ENCODE measurements at places on chromosomes 6 and 20.

DNA sequence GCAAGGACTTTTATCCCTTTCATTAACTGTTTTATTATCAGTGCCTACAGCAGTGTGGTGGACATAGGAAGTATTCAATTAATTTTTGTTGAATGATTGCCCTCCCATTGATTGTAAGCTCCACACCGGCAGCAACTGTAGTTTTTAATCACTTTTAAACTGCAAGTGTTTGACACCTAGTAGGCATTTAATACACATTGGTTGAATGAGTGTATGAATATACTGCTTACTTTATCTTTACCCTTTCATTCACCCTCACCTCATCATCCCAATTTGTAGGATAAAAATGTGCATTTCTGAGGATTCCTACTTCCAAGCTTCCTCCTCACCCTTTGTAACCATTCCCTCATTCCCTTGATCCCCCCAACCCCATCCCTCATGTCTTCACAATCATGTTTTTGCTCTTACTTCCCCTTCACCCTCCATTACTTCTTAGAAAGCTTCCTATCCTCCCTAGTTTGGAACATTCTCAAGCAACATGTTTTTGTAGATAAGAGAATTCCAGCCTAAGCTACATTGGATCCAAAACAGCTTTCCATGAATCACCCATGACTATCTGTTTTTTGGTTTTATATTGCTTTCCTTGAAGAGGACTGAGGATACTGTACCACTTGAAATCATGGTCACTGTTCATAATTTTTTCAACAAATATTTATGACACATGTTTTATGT is 955 bp upstream of the SLC26A8 start:
- no peak for DNase-seq

DNA sequence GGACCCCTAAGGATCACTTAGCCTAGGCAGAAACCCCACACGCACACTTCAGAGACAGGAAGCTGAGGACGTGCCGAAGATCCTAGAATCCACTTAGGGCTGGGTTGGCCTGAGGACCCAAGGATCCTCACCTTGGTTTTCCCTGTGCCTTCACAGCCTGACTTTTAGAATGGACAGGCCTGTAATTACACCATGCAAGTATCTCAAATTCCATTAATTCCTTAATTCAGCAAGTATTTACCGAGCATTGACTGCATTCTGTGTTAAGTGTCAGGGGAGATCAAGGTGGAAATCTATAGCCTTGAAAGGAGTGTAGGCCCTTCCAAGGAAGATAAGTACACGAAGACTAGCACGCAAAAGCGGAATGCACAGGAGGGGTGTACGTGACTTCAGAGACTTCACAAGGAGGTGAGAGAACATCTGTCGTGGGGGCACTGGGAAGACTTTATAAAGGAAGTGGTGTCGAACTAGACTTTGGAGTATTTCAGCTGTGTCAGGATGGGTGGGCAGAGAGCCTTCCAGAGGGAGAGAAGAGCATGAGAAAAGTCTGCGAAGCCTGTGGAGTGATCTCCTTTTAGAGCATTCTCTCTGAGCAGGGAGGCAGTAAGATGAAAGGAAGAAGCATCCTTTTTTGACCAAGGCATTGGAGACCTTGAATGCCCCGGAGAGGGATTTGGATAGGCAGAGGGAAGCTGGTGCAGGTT is 4.0 kb downstream of the DSP start:
- no peak for DNase-seq

DNA sequence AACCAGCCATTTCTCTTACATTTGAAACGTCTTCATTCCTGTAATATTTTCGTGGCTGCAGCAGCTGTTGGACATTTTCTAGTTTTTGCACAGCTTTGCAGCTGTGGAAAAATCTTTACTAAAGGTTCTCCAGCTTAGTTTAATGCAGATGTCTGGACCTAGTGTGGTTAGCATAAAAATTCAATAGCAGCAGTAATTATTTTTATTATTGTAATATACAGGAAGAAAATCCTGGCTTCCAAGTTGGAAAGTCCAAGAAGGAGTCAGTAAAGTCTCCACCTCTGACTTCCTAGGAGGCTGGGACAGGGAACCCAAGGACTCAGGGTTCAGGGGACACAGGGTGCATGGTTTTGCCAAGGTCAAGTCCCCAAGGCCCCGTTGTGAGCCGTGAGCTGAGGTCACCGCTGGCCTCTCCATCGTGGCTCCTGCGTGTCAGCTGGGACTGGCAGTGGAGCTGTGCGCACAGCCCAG is 230.6 kb downstream of the FNDC1 start:
- no peak for DNase-seq

GRCh38 chr6:162679681-162680080 is 47.9 kb downstream of the PRKN start:
- no peak for DNase-seq

- no peak for DNase-seq
These were observed 1304.6 kb downstream of the EPHA7 start for GRCh38 chr6:92114797-92115196.

- DNase-seq: no peak
These were observed 48.5 kb downstream of the FYN start for GRCh38 chr6:111824608-111825337.

DNA sequence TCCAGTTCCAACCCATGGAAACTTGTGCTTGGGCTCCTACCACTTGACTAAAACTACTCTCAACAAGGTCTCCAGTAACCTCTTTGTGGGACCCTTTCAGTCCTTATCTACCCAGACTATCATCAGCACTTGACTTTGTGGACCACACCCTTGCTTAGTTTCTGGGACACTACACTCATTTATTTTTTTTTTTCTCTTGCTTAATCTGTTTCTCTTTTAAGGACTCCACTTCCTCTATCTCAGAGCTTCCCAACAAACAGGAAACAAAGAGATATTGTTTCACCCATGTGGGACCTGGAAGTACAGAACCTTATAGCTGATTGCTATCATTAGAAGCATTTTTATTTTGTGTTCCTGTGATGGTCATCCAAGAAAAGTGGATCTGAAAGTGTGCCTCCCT is 28.8 kb upstream of the ME1 start:
- DNase-seq: no peak

DNA sequence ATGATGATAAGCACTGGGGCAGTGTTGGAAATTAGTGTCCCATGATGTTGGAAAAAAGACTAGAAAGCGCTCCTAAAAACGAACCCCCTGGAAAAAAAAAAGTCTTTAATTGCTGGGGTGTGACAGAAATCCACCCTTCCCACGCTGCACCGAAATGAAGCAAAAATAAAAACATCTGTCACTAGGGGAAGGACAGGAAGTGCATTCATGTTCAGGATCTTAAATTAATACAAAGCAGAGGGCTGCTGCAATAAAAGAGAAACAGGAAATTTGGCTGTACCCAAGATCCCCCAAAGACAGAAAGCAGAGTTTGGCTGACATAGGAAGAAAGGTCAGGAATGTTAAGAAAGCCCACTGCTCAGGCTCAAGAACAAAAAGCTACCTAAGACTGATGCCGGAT is 333.9 kb downstream of the TBC1D32 start:
- no peak for DNase-seq

DNA sequence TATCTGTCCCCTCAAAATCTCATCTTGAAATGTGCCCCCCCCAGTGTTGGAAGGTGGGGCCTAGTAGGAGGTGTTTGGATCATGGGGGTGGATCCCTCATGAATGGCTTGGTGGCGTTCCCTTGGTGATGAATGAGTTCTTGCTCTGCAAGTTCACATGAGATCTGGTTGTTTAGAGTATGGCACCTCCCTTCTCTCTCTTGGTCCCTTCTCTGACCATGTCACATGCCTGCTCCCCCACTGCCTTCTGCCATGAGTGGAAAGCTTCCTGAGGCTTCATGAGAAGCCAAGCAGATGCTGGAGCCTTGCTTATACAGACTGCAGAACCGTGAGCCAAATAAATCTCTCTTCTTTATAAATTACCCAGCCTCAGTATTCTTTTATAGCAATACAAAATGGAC is 70.9 kb downstream of the MAN1A1 start:
- no peak for DNase-seq

DNA sequence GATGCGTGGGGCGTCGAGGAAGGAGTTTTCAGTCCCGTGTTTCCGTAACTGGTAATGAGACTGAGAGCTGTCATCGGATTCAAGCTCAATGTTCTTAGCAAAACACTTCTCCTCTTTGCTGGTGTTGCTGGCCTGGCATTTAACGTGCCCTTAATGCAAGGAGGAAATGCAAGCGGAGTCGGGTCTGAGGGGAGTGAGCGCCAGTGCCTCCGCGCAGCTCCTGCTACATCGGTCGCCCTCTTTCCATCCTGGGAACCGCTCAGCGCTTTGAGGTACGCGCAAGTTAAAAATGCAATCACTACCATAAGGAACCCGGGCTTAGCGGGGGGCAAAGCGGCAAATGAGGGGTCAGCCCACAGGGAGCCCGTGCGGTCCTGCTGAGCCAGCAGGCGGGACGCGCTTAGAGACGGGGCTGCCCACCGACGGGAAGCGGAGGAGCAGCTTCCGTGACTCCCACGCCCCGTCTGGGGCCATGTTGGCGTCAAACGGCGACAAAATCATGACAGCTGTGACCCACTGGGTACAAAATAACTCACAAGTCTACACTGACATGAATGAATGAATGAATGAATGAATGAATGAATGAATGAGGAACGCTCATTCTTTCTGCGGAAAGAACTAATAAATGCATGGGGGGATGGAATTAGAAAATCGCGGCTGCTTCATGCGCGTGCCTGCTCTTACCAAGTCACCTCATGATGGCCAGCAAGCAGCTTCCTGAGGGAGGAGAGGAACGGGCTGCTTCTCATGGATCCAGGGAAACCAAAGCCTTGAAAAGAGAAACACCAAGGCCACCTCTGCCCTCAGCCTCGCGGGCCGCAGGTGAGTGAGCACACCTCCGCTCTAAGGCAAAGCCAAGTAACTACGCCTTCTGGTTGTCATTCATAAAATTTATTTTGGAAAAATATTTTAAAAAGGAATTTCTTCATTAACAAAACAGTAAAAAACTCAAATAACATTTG is 9.3 kb downstream of the DLL1 start:
- DNase-seq: no peak

GRCh38 chr6:97215157-97215769 is 67.8 kb downstream of the MMS22L start:
- DNase-seq: no peak

GRCh38 chr6:160124007-160124406 is 2.4 kb downstream of the SLC22A1 start:
- DNase-seq: no peak

- DNase-seq: no peak
These were observed 10.9 kb upstream of the MRS2 start for GRCh38 chr6:24391756-24392405.

DNA sequence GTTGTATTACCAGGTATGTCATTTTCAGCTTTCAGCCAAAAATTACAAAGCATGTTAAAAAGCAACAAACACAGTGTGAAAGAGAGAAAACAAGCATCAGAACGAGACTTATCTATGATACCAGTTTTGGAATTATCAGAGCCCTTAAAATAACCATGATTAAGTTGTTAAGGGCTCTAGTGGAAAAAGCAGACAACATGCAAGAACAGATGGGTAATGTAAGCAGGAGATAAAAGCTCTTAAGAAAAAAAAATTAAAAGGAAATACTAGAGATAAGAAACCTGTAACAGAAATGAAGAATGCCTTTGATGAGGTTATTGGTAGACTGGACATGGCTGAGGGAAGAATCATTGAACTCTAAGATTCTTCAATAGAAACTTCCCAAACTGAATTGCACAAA is 127.5 kb upstream of the SCGN start:
- no peak for DNase-seq

- no peak for DNase-seq
These were observed 76.7 kb upstream of the SYNJ2 start for GRCh38 chr6:157904999-157905398.

DNA sequence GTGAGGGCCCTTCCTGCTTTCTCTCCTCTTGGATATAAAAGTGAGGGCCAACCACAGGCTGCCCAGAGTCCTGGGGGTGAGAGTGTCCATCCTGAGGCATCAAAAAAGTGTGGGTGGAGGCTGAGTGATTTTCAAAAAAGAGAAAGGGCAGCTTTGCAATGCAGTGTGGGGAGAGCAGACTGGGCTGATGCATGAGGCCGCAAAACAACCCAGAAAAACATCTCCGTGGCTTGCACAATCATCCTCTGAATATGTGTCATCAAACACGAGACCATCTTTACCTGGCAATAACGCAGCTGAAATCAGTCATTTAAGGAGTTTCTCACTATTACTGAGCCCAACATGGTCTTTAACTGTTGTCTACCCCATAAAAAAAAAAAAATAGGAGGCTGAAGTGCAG is 191.2 kb upstream of the SOX4 start:
- DNase-seq: no peak

DNA sequence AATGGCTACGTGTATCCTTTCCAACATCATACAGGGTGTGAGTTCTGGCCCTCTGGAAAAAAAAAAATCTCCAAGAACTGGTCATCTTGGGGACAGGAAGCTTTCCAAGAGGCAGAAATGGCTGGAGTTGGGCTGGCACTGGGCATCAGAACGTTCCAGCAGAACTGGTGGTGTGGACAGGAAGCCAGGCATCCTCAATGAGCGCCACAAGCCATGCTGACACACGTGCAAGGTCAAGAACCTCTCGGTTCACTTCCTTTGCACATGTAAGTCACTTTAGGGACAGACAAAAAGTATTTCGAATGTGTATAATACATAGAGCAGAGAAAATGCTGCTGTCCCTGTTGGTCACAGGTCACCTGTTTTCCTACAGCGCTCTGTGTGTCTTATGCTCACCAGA is 27.4 kb upstream of the RIN2 start:
- DNase-seq: no peak

- no peak for DNase-seq
These were observed 961.0 kb downstream of the KIF16B start for GRCh38 chr20:15612198-15612597.

DNA sequence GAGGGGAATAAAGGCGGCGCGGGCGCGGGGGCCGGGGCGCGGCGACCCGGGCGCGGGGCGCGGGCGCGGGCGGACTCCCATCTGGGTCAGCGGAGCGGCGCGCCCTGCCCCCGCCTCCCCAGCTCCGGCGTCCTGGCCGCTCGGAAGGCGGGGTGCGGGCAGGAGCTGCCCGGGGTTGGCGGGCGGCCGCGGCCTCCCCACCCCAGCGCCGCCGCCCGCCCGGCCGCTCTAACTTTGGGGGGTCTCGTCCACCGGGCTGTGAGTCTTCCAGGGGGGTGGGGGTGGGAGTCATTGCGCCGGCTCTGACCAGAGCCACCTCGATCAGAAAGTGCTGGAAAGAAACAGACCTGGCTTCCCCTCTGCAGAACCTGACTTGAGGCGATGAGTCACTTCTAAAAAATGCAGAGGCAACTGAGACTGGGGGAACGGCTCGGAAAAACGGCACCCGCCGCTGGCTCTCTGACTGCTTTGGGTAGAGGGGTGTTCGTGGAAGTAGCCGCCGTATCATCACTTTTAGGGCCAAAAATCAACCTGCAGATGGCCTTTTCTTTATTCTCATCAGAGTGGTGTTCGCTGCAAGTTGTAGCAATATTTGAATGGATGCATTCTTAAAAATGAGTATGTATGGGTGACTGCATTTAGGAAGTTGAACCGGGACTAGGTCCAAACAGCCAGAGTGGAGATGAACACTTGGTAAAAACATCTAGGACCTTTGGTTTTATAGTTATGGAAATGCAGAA is 667 bp downstream of the CAP2 start:
- no peak for DNase-seq

GRCh38 chr6:13441778-13442177 is 45.6 kb downstream of the GFOD1 start:
- no peak for DNase-seq
